ENCODE measurements at places on chromosomes 3 and 15. TPM values are rescaled to one million over a fixed set of nuclear protein-coding genes. Genes with fewer than 3 reads are reported as not detected.

GRCh38 chr3:10363935-10364334, 43.0 kb upstream of the SEC13 start:
- no peak for DNase-seq

- DNase-seq = no peak
These were observed 28.7 kb upstream of the B3GNT5 start for GRCh38 chr3:183224180-183224970.

CPNE9 gene
- 0.16 TPM for total RNA-seq

MKRN3 gene
- total RNA-seq = not detected

DNA sequence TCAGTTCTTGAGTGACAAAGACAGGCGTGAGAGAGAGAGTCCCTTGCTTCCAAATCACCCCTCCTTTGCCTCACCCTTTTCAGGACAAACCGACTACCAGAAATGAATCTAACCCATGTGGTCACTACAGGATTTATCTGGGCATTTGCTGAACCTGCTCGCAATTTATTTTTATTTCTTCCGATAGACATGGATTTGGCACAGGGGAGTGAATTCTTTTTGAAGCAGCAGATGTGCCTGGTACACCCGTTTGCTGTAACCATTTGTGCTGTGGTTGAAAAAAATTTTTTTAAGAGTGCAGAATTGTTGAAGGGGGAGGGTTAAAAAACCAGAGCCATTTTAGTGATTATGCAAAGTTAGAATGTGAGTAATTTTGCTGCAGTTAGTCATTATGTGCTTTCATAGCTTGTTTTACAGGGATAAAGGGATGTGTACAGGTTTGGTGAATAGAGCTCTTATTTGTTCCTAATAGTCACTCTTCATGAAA, 442.0 kb downstream of the LPP start:
- DNase-seq = no peak

SLC33A1 gene
- 36.8 TPM for total RNA-seq
